ENCODE measurements at places on chromosomes 5 and 9.

GRCh38 chr9:127943731-127944144 is 6.1 kb upstream of the DPM2 start:
- DNase-seq: peak; percentile 64

DNA sequence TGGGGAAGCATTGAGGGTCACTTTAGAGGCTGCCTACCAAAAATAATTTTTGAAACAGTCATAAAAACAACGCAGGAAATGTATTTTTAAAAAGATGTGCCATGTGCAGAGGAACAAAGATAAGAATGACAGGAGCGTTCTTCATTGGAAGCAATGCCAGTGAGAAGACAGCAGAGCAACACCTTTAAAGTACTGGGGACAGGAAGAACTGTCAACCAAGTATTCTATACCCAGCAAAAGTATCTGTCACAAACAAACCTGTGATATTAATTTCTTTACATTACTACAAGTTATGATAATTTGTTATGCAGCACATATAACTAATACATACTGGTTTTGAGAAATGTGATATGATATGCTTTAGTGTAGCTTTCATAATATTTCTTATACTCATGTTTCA is 675.6 kb downstream of the IRX1 start:
- DNase-seq: no peak

- no peak for DNase-seq
Observed at GRCh38 chr9:134358662-134359319, 32.5 kb downstream of the RXRA start.

- no peak for DNase-seq
Observed at GRCh38 chr9:17021387-17021970, 113.4 kb upstream of the CNTLN start.

DNA sequence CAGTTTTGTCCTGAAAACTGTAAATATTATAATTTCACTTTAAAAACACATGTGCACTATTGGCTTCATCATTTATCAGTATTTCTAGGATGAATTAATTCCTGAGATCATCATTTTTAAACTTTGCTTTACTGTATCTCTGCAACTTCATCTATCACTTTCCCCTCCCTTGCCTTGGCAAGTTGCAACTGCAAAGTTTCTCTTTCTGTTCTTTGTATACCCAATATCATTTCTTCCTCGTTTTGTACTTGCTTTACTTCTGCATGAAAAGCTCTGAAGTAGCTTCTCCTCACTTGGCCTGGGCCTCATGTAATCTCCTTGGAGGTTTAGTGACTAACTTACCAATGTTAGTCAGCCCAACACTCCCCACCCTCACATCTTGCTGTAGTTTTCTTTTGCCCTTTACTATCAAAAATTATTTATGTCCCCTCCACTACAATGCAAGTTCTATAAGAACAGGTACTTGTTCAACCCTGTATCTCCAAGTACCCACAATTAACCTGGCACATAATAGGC is 12.8 kb downstream of the C5orf63 start:
- DNase-seq: no peak

GRCh38 chr5:88830567-88830966 is 52.4 kb downstream of the MEF2C start:
- DNase-seq: no peak

DNA sequence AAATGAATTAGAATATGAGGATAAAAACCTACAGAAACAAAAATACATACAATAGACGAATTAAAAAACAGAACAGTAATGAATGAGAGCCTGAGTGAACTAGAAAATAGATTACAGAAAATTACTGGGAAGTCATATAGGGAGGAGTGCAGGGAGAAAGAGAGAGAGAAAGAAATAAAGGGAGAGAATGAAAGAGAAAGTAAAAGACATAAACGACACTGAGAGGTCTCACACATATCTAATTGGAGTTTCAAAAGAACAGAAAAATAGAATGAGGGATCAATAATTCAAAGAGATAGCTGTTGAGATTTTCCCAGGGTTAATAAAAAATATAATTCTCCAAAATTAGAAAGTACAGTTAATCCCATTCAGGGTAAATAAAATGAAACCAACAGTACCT is 156.4 kb upstream of the FTMT start:
- no peak for DNase-seq

- no peak for DNase-seq
Observed at GRCh38 chr9:132207215-132207614, 45.4 kb downstream of the NTNG2 start.

- no peak for DNase-seq
Observed at GRCh38 chr5:122967085-122967484, 69.4 kb downstream of the PPIC start.

DNA sequence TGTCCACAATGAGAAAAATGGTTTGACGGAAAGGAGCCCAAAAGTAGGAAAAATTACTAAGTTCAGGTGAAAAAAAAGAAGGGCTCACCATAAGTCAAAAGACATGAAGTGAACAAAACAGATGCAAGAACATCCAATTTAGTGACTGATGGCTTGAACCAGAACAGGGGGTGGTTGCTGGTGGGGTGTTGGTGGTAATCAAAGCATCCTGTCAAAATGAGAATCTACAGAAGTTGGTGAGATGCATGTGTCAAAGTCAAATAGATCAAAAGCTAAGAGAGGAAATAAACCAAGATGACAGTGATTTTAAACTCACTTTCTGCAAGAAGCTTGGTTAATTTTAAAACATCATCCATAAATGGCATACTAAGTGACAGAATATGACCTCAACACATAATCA is 117.4 kb downstream of the MLLT3 start:
- DNase-seq: no peak

- DNase-seq: no peak
Observed at GRCh38 chr9:4831119-4831518, 38.4 kb downstream of the RCL1 start.

DNA sequence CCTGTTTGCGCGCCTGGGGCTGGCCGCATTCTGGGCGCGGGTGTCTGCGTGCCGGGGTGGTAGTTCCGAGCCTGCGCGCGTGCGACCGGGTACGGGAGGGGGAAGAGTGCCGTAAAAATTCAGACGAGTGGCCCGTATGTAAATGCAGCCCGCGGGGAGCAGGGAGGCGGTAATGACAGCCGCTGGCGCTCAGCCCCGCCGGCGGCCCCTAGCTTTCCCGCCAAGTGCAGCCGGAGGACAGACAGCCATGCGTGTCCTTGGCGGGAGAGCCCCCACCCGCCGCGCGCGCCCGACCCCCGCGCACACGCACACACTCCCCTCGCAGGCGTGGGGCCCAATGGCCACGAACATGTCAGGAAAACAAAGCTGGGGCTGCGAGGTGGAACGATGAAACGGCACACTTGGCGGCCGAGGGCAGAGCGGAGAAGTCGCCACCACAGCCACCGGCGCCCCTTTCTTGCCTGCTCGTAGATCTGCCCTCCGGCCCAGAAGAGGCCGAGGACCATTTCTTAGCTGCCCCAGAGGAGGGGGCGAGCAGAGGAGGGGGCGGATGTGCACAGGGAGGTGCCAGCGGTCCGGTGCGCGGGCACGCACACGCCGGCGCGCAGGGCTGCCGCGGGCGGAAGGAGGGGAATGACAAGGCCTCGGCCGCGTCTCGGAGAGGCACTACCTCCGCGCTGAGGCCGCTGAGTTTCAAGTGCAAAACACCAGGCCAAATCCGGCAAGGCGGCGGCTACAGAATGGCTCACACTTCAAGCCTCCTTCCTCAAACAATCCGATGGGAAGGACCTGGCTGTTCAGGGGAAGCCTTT is 208.4 kb downstream of the MEF2C start:
- peak; percentile 80 for DNase-seq

DNA sequence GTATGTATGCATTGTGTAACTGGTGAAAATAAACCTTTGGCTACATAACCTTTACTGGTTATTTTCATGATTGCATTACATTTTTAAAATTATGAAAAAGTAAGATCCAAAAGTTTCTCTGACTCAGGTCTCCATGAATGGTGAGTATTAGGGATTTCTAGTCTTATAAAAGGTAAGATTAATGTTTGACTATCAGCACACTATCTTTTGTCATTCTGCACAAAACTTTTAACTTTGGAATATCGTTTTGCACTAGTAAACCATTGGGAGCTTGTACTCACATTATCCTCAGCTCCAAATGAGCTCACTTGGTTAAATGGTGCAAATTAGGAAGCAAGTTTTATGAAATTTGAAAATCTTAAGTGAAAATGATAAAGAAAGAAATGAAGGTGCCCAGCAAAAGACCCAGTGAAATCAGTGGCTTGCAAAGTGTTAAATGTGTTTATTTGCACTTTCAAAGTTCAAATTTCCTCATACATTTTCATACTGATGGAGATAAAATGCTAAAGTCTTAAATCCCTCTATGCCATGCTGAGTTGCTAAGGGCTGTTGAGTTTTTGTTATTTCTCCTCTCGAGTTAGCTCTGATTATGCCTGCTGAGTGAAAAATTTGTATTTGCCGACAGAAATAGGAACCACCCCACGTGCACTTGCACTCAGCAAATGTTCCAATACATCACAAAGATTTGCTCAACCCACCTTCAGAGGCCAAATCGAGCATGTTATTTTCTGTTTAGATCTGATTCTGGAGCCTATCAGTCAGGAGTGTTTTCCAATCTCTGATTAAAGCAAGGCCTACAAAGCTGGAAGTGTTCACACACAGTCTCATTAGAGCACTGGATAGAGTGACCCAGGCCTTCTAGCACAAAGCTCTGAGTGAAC is 885.7 kb downstream of the NR2F1-AS1 start:
- DNase-seq: no peak

GRCh38 chr9:110283751-110284150 is 27.4 kb upstream of the TXN start:
- no peak for DNase-seq

- DNase-seq: no peak
Observed at GRCh38 chr9:131487001-131487400, 15.7 kb upstream of the POMT1 start.

- DNase-seq: no peak
Observed at GRCh38 chr9:96318921-96319565, 17.1 kb upstream of the HSD17B3 start.

DNA sequence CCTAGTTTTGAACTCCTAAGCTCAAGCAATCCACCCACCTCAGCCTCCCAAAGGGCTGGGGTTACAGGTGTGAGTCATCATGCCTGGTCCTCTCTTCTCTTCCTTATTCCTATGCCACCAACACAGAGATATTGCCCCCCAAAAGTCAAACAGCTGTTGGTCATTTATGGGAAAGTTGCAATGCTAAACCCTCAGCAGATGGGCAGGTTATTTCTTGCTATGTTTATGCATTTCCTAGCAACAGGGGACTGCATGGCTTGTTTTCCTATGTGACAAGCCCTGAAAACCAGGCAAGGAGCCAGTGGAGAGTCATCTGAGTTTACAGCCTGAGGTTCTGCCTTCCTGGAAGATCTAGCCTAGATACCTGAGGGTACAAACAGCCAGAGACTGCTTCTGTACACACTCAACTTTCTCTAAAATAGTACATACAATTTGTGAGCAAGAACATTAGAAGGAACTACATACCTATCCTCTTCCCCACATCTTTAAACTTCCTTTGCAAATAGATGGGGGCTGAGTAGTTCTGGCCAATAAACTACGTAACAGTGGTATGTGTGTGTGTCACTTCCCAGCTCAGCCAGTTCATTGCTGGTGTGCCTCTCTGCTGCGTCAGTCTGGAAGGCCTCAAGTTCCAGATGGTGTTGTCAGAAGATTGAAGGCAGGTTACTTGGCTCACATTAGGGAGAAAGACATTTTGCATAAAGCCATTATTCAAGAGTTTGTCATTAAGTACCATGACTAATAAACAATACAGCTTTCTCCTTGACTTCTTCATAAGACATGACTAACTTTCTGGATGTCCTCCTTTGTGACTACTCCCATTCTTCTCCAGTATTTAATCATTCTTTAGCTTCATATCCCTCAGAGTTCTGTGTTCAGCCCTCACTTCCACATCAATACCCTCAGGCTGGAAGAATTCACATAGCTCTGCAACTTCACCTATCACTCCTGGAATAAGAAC is 65.3 kb downstream of the CSNK1A1 start:
- DNase-seq: no peak

GRCh38 chr9:2022560-2022959 is 7.4 kb downstream of the SMARCA2 start:
- no peak for DNase-seq

GRCh38 chr5:102617191-102618187 is 118.7 kb upstream of the SLCO6A1 start:
- DNase-seq: no peak

GRCh38 chr5:95281226-95281625 is 3.7 kb downstream of the MCTP1 start:
- DNase-seq: no peak

DNA sequence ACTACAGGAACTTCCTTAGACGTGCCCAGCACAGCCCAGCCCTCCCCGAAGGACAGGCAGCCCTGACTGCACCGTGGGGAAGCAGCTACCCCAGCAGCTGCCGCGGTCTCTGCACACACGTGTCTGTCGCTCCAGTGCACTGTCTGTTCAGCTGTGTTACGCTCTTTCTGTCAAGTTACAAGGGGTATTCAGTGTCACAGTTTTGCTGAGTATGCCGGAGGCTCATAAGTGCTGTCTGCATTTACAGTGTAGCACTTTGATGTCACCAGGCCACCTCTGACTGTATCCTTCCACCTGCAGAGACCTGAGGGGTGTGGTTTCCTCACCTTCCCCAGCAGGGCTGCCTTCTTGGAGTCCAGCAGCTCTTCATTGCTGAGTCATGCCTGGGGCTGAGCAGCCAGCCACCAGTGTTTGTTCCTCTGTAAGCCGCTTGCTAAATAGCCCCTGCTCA is 126.8 kb downstream of the EHMT1 start:
- DNase-seq: peak; percentile 80

DNA sequence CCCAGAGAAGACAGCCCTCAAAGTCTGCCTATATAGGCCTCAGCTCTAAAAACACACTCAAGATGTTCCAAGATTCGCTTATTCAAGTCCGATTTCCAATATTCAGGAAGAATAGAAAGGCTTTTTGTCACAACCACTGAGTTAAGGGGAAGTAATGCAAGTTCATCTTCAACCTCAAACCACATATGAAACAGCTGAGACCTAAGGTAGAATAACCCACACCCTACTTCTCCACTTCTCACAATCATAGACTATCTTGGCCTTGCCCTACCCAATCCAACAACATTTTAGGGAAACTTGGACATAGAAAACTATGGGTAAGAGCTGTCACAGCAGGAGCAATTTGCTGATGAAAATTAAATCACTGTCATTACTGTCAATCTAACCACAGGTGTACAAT is 152.0 kb upstream of the LRRTM2 start:
- no peak for DNase-seq

- no peak for DNase-seq
Observed at GRCh38 chr5:31383734-31384133, 148.2 kb downstream of the DROSHA start.

- DNase-seq: no peak
Observed at GRCh38 chr5:82785882-82786509, 291.2 kb downstream of the TMEM167A start.

- DNase-seq: peak; percentile 51
Observed at GRCh38 chr5:176901260-176902101, 2.3 kb upstream of the HK3 start.

GRCh38 chr5:67193439-67193807 is 3.2 kb downstream of the CD180 start:
- DNase-seq: no peak
